ENCODE measurements at places on chromosomes 2 and 18.
A peak's percentile ranks its signal among the peaks of the same experiment; 100 is the strongest.

DNA sequence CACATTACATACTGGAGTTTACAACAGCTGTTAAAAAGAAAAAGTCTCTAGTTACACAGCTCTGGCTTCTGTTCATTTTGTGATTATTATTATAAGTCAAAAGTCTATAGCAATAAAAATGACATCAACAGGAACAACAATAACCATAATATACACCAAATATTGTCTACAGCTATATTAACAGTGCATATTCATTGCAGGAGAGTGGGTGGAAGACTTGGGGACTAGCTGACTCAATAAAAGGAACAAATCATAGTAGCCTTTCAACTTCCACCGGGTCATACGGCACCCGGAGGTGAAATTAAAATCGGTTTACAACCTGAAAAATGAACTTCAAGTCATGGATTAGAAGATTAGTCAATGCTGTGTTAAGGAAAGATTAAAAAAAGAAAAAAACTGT is 642.1 kb downstream of the SATB2 start:
- DNase-seq: no peak

GRCh38 chr2:184654945-184655344 is 56.6 kb downstream of the ZNF804A start:
- DNase-seq: peak; percentile 1

DNA sequence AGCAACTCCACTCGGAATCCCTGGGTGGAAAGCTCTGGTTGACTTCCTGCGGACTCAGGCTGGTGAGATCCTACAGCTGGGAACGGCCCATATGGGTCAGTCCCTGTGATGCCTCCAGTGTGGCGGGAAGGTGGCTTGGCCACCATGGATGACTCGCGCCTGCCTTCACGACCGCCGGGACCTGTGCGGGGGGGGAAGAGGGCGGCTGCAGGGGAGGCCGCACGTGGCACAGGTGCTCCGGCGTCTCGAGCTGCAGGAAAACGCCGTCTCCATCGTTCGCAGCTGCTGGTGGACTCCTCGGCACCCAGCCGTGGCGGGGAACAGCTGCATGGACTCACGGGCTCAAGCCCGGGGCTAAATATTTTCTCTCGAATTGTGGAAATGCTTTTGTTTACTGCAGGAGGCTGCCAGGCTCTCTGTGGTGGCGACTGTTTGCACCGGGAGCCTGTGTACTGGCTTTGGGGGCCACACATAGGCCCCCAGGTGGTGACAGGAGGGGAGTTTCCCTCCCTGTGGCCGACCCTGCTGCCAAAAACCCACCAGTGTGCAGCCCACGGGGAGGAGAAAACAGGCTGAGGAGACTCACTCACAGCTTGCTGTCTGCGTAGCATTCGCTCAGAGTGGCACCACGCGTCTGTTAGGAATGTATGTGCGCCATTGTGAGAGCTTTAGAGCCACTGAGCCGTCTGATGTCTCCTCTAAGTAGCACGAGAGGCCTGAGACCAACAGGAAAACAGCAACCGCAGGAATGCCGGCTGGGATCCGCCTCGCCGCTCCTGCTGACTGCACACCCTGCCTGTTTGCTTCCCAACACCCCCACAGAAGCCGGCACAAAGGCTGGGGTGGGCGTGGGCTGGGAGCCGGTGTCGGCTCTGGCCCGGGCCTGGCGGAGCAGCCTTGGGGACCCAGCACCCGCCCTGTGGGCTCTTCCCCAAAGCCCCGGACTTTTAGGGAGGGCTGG is 89.2 kb downstream of the NFATC1 start:
- peak; percentile 98 for DNase-seq

GRCh38 chr18:44742718-44743311 is 62.1 kb downstream of the SETBP1 start:
- peak; percentile 41 for DNase-seq

DNA sequence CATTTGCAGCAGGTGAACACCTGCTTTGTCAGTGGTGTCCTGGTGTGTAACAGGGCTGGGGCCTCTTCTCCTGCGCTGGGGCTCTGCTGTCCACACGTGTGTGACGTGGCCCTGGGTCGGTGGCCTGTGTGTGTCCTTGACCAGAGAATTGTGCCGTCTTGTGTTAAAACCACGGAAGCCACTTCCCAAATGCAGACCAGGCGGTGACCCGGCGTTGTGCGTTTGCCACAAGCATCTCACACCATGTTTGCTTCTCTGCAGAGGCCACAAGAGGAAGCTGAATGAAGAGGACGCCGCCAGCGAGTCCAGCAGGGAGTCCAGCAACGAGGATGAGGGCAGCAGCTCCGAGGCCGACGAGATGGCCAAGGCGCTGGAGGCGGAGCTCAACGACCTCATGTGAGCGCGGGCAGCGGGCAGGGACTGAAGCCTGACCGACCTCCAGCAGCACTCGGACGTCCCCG is 44.3 kb upstream of the KCNG2 start:
- DNase-seq: no peak

GRCh38 chr2:74313497-74313896 is 29.7 kb downstream of the SLC4A5 start:
- DNase-seq: no peak

DNA sequence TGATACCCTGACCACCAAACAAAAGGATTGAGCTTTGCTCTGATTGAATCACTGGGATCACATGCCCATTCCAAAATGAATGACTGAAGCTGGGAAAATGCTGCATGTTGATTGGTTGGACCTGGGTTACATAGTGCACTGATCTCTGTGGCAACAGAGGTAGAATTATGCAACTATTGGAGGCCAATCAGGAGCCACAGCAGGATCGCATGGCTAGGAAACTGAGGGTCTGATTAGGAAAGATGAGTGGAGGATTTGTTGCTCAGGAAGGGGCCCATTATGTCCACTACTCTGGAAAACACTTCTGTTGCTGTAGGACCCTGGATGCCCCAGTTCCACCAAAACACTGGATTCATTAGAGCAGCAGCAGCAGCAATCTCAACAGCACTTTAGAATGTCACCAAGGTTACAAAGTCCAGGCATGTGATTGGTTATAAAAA is 25.9 kb upstream of the SGPP2 start:
- peak; percentile 1 for DNase-seq

GRCh38 chr18:30163573-30163972 is 879.0 kb downstream of the DSC3 start:
- no peak for DNase-seq
